Activated CD4-positive, alpha-beta T cell treated with anti-CD3 and anti-CD28 coated beads, Interleukin-2, Interleukin-6, amounts not matched to agents 100 ng/mL and 50 ng/mL, durations not matched to agents 16 hours and 8 hours (primary cell): ENCODE measurements at places on chromosomes 5 and 9.

DNA sequence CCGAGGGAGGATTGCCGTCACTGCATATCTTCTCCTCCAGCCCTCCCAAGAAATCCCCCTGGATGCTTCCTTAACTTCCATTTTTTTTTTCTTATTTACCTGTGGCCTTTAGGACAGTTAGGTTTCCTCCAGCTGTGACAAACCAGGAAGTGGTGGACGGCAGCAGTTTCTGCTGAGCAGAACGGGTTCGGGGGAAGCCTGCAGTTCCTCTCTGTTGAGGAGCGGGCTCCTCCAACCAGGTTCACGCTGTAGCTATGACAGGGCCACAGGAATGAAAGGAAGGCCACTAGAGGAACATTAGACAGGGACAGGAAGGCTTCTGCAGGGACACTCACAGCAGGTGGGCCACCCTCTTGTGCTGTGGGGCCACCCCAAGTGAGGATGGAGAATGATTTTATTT, 76.7 kb upstream of the SYK start:
- DNase-seq = no peak

DNA sequence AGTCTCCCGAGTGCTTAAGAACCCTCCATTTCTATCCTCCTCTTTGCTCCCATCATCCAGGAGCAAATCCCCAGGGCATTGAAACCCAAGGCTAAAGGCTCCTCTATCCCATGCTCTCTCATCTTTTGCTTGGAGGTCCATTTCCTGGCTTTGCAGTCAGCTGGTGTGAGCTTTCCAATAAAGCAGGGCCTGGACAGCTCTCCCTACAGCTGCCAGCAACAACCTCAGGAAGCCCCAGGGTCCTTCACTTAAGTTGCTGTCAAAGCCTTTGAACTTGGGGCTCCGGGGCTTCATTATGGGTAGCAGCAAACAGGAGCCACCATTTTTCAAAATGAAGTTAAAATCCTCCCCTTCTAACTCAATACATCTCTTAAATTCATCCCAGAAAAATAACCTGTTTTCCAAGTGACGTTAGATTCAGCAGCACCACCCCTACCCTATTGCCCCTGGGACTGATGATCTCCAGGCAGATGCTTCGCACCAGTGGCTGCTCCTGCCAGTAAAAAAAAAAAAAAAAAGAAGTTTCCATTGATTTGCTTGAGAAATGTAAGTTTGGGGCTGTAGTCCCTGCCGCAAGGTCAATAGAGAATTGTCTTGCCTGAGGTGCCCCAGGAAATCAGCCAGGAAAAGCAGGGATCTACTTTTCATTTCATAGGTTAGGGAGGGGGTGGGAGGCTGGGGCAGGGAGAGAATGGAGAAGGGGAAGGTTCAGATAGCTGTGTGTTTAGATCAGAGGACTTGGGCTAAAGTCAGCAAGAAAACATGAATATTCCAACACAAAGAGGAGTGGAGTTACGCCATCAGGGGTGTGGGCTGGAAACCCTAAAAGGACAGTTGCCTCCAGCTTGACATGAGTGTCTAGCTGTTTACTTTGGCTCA, 83.8 kb upstream of the IL6ST start:
- DNase-seq = no peak

GRCh38 chr9:114720086-114720676, 38.2 kb upstream of the TEX48 start:
- no peak for DNase-seq

GRCh38 chr5:73298251-73298771, 125.3 kb downstream of the TMEM174 start:
- DNase-seq = no peak

DNA sequence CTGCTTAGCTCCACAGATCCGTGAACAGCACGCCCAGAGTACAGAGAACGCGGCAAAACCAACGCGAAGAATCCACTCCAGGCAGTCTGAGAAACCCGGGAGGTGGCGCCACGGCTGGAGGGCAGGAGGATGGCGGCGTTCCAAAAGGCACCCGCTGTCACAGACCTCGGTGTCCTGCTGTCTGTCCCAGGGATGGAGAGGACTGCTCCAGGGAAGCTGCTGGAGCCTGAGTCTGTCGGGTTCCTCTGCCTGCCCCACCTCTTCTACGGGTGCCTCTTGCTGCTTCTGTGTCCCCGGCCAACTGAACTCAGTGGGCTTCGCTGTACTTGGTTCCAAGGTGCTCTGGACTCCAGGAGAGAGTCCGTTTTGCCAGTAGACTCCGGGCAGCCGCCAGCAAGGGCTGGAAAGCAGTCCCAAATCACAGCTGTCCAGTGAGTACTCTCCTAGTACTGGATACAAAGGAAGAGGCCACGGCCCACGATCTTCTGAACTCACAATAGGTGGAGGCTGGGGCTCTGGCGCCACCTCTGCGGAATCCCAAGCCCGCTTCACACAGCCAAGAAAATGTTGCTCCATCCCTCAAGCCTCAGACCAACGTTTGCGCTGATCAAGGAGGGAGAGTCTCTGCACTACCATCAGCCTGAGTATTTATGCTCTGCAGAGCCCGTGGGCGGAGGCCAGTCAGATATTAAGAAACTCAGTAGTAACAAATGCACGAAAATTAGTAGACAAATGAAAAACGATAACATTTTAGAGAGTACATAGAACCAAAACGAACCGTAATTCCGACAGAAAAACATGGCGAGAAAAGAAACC, 440 bp downstream of the ANXA2R start:
- peak; percentile 70 for DNase-seq
